ENCODE measurements at places on chromosomes 5 and 9. TPM values are rescaled to one million over a fixed set of nuclear protein-coding genes. Genes with fewer than 3 reads are reported as not detected.

DNA sequence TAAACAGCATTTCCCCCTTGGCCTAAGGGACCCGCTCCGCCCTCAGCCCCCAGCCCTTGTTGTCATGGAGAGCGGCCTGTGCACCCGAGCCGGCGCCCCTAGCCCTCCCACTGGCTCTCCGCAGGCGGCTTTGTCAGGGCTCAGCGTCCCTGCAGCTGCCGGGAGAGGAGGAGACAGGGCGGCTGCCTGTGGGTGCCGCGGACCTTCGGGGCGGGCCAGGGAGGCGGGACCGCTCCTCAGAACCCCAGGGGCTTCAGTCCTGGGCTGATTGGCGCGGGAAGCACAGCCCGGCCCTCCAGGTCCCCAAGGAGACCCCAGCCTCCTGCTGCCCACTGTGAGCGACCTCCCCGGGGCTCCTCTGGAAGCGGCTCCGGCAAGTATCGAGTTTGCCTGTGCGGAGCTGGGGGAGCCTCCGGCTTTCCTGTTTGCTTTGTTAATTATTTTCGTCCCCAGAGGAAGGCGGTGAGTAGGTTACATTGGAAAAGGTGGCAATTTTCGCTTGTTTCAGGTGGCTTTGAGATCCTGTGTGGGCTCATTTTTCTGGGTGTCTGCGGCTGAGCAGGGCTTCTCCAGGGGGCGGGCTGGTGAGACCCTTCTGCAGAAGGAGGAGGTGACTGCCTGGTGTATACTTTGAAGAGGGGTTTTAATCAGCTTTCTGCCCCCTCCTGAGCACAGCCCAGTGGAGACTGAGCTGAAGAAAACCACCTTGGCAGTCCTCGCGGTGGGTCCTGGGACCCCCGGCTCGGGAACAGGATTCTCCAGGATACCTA is at the start of gene FGD3:
Gene FGD3 (plus strand): TSS at position 256 of the 770 bp plus-strand sequence. CDS start 28,734 bp downstream, outside the sequence.
- peak; percentile 51 for DNase-seq

PCDHGB4 gene
- 0.23 TPM for polyA plus RNA-seq

DNA sequence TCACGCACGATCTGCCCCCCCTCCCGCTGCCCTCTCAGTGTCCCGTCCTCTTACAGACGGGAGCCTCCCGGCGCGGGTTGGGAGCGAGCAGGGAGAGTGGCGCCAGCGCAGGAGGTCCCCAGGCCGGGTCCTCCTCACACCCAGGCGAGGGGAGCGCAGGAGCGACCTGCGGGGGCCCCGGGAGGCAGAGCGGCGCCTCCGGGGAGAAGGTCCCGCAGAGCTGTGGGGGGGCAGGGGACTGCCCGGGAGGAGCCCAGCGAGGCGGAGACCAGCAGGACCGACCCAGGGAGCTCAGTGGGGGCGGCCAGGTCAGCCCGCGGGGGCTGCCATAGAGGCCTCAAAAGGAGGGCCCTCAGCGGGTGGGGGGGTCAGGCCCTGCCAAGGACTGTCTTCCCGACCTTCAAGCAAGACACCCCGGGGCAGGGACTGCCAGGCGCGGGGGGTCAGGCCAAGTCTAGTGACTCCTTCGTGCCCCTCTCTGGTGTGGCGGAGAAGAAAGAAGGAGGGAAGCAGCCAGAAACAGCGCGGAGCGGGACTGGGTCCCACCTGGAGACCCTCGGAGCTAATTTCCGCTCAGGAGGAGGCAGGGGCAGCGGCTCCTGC is 123.3 kb upstream of the ERCC6L2 start:
- DNase-seq, result no peak

PCDHB4 gene
- not detected for polyA plus RNA-seq

GGTA1 gene
- 0.34 TPM for polyA plus RNA-seq

GRCh38 chr5:138149530-138149929 is 10.3 kb upstream of the NME5 start:
- DNase-seq, result no peak

Data from naive thymus-derived CD8-positive, alpha-beta T cell (primary cell).